Activated T-helper 9 cell treated with anti-CD3 and anti-CD28 coated beads, Interleukin-2, amount 50 U/mL, for 16 hours (primary cell): ENCODE measurements at places on chromosomes 13 and 19.

DNA sequence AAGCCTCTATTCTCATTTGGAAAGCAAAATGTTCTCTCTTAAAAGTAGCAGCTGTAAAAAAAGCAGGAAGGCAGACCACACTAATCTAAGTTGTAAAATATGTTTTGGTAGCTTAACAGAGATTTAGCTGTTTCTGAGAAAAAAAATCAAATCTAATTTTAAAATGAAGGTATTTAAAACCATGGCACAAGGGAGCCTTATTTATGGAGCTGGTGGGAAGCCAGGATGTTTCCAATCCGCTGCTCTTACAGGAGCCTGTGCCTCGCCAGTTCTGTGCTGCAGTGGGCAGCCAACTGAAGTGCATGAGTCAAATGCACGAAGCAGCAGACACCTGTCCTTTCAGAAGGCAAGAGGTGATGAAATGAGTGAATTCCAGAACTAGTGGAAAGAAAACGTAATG, 28.2 kb downstream of the GPC6 start:
- DNase-seq = no peak

DNA sequence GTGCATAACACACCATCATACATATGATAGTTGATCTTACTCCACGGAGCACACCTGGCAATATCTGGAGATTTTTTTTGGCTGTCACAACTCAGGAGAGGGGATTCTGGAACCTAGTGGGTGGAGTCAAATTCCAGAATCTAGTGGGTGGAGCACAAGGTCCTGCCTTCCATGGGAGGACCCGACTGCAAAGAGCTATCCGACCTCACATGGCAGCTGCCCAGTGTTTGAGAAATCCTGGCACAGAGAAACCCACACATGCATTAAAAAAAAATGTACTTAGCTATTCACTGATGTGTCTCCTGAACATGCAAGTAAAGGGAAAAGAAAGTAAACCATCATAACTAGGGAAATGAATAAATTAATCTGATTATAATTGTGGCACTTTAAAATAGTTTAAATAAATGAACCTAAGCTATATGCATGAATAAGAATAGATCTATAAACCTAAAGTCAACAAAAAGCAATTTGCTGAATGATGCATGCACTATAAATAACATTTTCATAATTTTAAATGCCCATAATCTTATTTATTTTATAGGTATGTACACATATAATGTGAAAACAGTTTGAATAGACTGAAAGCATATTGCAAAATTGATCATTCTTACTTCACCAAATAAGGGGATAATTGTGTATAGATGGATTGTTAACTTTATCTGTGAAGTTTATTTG, 300.3 kb downstream of the MYO16 start:
- DNase-seq = no peak

- no peak for DNase-seq
Measured at GRCh38 chr13:63025741-63026140, 1610.1 kb upstream of the PCDH20 start.

- DNase-seq = no peak
Measured at GRCh38 chr19:11551603-11552235, 7.3 kb downstream of the ELOF1 start.

- no peak for DNase-seq
Measured at GRCh38 chr13:19766591-19766990, 16.2 kb downstream of the PSPC1 start.

GRCh38 chr13:112803422-112803821, 113.6 kb downstream of the ATP11A start:
- no peak for DNase-seq

GRCh38 chr13:44601586-44601985, 25.5 kb upstream of the TSC22D1 start:
- DNase-seq = no peak

DNA sequence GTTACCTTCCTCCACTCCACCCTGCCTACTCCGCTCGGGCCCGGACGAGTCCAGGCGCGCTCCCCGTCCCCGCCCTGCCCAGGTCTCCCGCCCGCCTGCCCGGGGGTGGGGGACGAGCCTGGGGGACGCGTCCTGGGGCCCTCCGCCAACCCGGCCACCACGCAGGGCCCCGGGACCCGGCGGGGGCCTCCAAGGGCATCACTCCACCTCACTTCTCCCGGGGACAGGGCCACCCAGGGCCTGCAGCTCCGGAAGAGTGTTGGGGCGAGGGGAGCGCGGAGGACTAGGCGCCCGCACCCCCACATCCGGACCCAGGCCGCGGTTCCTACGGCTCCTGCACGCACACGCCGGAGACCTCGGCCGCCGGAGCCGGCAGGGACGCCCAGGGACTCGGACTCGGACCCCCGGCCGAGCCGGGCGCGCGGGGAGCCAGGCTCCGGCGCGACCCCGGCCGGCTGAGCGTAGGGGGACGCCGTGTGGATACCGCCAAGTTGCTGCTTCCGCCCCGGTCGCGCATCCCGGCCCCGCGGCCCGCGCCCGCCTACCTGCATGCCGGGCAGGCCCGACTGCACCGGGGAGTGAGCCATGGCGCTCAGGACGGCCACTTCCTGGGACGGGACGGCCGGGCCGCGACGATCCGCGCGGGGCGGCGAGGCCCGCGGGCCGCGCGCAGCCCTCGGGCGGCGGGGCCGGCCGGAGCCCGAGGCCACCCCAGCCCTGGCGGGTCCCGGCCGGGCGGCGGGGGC, 534 bp downstream of the STK24 start:
- no peak for DNase-seq

DNA sequence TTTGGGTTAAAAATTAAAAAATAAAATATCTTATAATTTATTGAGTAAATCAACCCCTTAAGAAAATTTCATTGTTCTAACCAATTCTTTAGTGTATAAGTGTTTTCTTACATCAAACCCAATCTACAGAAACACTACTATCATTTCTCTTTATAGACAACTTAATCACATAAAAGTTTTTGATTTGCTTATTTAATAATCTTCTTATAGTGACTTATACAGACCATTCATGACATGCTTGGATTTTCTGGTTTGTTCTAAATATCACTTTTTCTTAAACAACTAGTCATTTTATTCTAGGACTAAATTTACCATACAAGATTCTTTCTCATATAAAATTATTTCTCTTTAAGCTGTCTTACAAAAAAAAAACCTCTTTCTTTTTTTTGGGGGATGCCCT, 27.3 kb upstream of the ZSCAN5A start:
- DNase-seq = no peak

DNA sequence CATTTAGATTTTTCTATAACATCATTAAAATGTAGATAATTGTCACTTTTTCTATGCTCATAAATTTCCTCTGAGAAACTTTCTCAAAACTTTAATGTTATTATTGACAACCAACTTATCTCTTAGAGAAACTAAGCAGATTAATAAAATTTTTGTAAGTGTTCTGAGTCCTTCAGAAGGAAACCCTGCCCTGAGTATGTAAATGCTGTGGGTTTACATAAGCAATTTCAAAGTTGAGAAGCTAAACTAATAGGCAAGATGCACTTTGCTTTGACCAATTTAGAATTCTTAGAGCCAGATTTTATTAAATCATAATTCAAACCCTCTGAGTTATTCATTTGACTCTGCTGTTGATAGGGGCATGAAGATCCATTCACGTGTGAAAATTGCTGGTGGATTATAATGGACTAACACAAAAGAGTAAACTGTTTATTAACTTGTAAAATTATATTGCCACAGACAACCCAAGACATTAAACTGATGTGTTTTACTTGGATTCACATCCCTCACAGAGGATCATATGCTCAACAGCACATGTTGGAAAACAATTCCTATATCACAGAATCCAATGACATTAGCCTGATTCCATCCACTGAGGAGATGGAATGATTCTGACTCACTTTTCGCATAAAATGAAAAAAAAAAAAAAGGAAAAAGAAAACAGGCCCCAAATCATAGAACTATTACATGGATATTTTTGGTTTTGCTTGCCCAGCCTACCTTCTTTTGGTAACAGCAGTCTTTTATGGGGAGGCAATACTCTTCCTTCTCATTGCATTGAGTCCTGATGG, 453.7 kb upstream of the HTR2A start:
- no peak for DNase-seq

DNA sequence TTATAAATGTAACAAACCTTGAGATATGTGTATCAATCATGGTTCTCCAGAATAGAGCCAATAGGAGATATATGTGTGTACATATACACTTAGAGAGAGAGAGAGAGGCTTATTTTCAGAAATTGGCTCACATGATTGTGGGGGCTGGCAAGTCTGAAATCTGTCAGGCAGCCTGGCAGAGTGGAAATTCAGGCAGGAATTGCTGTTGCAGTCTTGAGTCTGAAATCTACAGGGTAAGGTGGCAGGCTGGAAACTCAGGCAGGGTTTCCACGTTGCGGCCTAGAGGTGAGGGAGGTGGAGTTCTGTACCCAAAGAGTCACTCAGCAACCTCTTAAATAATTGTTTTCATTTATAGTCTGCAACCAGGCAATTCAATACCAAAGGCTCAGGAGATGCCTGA, 218.4 kb downstream of the B3GLCT start:
- no peak for DNase-seq

DNA sequence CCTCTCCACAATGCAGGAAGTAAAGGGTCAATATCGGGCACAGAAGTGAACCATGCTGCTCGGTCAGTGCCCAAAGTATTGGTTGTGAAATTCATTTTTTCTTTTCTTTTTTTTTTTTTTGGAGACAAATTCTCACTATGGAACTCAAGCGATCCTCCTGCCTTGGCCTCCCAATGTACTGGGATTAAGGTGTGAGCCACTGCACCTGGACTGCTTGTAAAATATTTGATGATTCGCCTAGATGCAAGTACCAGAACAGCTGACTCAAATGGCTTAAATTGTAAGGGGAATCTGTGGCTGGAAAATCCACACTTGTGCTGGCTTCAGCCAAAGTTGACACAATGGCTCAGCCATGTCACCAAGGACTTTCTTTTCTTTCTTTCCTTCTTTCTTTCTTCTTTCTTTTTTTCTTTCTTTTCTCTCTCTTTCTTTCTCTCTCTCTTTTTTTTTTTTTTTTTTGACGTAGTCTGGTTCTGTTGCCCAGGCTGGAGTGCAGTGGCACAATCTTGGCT, 43.7 kb downstream of the NUMBL start:
- DNase-seq = no peak

DNA sequence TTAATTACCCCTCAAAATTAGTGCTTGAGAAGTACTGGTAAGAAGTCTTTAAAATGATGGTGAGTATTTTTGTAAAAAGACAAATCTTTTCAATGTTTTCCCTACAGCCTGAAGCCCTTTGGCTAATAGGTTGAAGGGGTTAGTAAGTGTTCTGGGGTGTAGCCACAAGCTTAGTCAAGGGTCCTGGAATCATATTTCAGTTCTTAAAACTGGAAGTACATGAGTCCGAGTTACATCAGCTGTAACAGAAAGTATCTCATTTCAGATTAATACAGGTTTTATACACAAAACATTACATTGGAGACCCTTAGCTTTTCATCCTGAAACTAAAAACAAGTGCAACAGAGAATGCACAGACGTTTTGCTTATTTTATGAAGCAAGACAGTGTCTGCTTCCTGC, 52.7 kb upstream of the TEX29 start:
- DNase-seq = no peak

DNA sequence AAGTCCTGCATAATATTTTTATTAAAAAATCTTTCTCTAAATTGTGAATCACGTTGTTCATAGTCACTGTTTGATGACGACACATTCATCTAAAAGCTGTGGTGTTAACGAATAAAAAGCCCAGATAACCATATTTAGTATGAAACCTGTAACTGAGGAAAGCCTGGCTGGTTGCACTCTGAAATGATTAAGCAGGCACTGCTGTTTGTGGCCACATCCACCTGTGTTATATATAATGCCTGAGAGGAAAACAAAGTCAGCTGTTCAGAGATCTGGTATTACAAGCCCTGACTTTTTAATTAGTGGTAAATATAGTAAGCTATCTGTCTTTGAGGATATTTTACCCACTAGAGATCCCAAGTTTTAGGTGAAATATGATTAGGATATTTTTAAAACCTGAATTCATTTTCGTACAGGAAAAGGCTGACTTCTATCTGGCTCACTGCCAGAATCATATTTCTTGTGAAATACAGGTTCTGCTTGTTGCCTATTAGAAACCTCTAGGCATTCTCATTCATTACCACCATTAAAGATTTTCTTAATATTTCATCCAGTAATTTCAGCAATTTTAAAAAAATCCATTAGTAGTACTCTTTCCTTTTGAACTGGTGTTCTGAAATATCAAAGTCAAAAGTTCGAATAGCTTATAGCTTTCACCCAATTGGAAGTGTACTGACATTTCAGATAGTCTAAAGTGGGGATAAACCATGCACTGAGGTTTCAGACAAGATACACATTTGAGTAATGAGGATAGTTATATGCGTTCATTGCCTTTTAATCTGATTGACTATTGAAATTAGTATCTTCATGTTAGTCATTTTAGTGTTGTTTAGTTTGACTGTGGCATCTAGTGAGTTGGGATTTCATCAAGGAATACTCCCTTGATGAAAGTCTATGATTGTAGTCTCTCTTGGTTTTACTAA, 79.7 kb downstream of the LMO7 start:
- DNase-seq = no peak

- no peak for DNase-seq
Measured at GRCh38 chr13:32790731-32791130, 204.5 kb downstream of the PDS5B start.

GRCh38 chr13:19661561-19661960, 28.1 kb downstream of the MPHOSPH8 start:
- no peak for DNase-seq

GRCh38 chr19:58511353-58512208, at the start of gene SLC27A5:
SLC27A5 (minus strand) TSS chr19:58511992; CDS start chr19:58511955, 37 bp downstream.
- DNase-seq = no peak

- no peak for DNase-seq
Measured at GRCh38 chr13:105894697-105895096, 640.8 kb downstream of the EFNB2 start.

DNA sequence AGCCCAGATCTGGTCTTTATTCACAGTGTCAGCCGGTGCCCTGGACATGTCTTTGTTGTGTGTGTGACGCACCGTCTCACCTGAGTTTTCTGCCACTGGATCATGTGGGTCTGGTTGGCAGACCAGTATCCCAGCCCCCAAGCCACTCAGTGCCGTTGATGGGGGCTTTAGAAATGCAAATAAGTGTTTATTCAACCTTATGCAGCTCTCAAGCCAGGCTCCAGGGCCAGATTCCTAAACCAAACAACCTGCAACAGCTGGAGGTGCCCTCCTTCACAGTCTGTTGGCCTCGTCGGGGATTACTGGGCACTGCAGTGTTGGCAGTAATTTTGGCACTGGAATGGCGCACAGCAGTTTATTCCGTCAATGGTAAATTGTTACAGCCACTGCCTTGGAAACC, 21.6 kb downstream of the FAM124A start:
- DNase-seq = no peak

- no peak for DNase-seq
Measured at GRCh38 chr19:38120471-38121025, 103.5 kb downstream of the DPF1 start.
